ENCODE measurements at places on chromosomes 7 and 10.

- no peak for DNase-seq
Observed at GRCh38 chr7:139994356-139994755, 68.4 kb downstream of the PARP12 start.

- DNase-seq, result no peak
Observed at GRCh38 chr7:131781-132482, 60.4 kb upstream of the FAM20C start.

DNA sequence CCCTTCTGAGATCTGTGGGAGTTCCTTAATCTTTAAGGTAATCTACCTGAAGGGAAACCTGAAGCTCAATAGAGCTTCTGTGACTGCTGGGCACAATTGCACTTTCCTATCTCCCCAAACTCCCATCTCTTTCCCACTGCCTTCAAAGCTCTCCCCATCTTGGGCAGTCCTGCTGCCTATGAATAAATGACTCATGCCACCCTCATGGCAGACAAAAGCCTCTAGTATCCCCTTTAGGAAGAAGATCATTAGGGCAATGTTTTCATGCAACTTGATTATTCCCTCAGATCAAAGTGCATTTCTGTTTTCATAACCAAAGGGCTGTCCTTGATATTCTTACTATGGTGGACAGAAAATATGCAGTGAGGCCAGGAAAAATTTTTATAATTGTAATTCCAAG lies 704.9 kb upstream of the LRRN3 start:
- DNase-seq, result no peak

- no peak for DNase-seq
Observed at GRCh38 chr7:122438006-122438405, 133.5 kb upstream of the FEZF1 start.

DNA sequence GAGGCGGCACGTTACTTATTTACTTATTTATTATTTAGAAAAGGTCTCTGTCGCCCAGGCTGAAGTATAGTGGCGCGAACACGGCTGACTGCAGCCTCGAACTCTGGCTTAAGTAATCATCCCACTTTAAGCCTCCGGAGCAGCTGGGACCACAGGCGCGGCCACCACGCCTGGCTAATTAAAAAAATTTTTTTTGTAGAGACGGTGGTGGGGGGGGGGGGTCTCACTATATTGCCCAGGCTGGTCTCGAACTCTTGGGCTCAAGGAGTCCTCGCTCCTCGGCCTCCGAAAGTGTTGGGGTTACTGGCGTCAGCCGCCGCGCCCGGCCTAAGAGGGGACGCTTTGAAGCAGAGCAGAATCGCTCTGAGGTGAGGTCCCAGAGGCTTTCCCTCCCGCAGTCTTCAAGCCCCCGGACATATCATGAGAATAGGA lies 675 bp upstream of the FRAT2 start:
- DNase-seq, result no peak

DNA sequence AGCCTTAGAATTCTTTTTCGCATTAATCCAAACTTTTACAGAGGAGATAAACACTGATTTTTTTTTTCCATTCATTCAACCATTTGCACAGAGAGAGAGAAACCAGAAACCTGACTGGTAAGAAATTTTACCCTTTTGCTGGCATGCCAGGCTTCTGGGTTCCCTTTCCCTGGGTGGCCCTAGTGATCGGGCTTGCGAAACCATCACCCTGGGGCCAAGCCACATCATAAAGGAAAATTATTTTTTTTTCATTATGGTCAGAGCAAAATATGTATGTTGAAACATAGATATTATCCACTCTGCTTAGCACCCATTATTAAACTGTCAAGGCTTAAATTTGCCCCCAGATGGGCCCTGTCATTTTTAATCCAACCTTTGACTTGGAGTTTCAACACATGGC lies 55.4 kb upstream of the INHBA start:
- DNase-seq, result no peak

- DNase-seq, result no peak
Observed at GRCh38 chr7:157414702-157415096, 77.9 kb downstream of the DNAJB6 start.

DNA sequence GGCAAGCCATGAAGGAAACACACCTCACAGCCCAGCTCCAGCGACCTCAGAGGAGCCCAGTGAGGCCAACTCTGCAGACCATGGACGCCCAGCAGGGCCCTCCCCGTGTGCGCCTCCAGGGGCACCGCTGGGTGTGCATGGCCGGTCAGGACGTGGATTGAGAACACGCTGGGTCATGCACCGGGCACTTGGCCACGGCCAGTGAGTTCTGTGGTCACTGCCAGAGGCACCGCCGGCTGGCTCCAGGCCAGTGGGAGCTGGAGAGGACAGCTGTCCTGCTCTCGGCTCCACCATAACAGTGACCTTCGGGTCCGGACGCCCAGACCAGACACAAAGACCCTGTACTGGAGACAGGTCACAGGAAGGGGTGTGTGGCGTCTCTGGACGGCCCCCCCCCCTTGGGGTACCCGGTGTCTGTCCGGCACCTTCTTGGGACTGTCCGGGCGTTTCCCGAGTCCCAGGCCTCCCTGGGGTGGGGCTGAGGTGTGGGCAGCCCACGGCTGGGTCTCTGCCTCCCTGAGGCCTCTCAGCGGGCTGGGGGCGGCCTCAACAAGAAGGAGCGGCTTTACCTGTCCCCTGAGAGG lies 50.4 kb upstream of the NKX6-2 start:
- DNase-seq, result no peak

DNA sequence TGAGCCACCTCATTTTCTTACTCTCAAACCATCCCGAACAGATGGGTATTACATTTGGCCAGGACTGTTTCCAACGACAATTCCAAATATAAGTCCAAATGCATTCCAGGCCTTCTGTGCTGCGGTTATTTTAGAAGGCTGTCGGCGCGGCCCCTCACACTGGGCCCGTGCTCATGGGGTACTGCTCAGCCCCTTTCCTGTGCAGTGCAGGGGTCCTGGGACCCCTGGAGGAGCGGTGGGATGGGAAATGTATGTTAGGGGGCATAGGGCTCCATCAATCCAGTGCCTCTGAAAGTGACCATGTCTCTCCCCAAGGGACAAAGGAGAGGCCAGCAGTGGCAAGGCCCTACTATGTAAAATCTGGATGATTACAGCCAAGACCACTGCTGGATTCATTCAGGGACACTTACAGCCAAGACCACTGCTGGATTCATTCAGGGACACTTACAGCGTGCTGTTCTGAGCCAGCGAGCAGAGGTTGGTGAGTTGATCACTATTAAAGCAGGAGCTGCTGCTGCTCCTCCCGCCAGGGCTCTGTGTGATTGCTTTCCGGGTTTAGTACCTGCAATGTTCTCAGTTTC lies 66.3 kb downstream of the CHST15 start:
- no peak for DNase-seq

- DNase-seq, result no peak
Observed at GRCh38 chr7:93232673-93233018, 480 bp downstream of the VPS50 start.

- no peak for DNase-seq
Observed at GRCh38 chr10:101451261-101451660, 97.3 kb downstream of the BTRC start.

DNA sequence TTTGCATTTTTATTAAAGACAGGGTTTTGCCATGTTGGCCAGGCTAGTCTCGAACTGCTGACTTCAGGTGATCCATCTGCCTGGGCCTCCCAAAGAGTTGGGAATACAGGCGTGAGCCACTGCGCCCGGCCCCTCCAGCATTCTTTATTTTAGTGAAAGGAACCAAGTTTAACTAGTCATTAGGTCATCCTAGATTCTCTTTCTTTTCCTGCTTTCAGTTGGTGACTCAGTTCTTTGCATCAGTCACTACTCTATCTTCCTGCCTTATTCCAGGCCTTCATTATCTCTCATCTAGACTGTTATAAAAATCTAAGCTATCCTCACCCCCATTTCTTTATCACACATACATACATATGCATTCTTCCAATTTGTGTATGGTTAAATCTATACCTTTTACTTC lies 63.7 kb downstream of the PRSS58 start:
- DNase-seq, result no peak

GRCh38 chr10:132988988-132989387 lies 46.6 kb upstream of the CFAP46 start:
- DNase-seq, result no peak

- peak; percentile 82 for DNase-seq
Observed at GRCh38 chr7:17625043-17625442, 315.3 kb downstream of the SNX13 start.

DNA sequence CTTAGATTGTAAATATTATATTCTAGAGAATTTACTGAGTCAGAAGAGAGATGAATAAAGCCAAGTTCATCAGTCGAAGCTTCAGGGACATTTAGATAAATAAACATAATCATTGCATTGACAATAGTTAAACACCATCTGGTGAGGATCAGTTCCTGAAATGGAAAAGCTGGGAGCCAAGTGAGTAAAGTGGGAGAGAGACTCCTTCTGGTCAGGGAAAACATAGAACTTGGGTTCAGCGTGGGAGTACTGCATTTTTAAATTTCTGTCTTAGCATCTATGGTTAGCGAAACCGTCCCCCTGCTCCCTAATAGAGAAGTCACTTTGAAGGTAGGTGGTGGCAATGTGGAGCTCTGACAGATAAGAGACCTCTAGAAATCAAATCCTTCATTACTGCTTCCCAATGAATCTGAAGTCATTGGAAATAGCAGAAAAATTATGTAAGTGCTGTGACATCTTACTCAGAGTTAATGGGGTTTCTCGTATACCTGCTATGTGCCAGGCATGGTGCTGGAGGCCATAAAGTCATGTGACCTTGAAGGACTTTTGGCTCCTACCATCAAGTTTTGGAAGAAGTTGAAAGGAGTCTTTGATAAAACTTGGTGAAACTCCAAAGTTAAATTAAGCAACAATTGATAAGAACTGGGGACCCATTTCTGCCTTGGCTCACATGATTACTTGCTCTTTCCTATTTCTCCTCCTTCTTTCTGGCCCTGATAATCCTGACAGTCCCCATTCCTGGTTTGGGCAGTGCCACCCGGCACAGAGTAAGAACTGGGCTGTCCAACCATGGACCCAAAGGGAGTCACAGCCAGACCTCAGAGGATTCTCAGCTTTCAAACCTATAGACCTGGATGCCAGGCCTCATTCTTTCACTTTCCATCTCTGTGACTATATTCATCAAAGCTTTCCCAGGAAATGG lies 211.2 kb downstream of the C7orf25 start:
- no peak for DNase-seq

DNA sequence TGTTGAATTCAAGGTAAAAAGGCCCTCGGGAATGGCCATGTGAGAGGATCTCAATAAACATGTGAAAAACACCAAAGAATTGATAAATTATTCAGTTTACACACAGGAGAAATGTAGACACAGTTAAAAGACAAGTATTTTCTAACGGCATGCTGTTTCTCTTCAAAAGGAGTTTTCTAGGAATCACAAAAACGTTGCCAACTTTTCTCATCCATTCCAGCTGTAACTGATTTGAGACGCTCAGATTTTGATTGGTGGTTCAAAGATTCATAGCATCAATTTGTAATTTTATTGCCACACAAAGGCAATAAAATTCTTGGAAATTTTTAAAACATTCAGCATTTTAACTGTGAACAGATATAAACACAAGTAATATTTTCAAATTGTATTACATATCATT lies 384.9 kb upstream of the PFKP start:
- DNase-seq, result no peak

GRCh38 chr7:158431941-158432347 lies 155.7 kb downstream of the PTPRN2 start:
- DNase-seq, result no peak

- no peak for DNase-seq
Observed at GRCh38 chr10:66026321-66026720, 899.5 kb upstream of the LRRTM3 start.

GRCh38 chr10:124211921-124212320 lies 118.5 kb upstream of the CHST15 start:
- no peak for DNase-seq

Data from amniotic stem cell (primary cell).